ENCODE measurements at places on chromosomes 16 and 17.
A peak's percentile ranks its signal among the peaks of the same experiment; 100 is the strongest.

DNA sequence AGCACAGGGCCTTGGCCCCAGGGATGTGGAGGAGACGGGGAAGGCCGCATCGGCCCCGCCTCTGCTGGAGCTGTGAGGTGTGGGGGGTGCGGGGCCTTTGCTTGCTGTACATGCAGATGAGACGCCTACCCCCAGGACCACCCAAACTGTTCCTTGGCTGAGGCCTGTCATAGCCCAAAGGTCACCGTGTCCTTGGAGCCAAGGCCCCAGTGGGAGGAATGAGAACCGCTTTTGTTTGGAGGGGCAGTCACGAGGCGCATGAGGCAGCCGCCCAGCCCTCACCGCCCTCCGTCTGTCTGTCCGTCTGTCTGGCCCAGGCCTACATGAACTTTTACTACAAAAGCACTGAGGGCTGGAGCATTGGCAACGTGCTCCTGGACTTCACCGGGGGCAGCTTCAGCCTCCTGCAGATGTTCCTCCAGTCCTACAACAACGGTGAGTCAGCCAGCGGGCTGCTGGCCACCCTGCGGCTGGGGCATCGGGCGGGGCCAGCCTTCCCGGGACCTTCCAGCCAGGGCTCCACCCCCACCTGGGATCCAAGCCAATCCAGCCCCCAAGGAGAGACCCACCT lies 8.8 kb downstream of the TAX1BP3 start:
- DNase-seq: no peak

DNA sequence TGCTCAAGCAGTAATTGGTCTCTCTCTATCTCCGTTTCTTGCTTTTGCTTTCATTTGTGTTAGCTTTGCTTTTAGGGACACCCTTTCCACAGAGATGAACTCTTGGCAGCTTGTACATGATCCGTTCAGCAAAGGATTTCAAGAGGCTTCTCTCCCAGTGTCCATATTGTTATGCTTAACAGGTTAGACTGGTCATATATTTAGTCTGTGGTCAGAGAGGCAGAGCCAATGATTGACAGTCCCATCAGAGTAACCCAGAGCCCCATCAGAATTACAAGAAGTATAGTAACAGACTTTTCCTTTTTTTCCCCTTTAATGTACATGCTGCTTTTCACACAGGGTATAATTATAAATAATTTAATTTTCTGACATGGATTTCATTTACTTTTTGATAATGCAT lies 34.4 kb downstream of the GDPD1 start:
- no peak for DNase-seq

GRCh38 chr17:37176723-37177122 lies 199.1 kb upstream of the C17orf78 start:
- DNase-seq: no peak

GRCh38 chr16:12366313-12366712 lies 389.8 kb downstream of the SNX29 start:
- DNase-seq: no peak

DNA sequence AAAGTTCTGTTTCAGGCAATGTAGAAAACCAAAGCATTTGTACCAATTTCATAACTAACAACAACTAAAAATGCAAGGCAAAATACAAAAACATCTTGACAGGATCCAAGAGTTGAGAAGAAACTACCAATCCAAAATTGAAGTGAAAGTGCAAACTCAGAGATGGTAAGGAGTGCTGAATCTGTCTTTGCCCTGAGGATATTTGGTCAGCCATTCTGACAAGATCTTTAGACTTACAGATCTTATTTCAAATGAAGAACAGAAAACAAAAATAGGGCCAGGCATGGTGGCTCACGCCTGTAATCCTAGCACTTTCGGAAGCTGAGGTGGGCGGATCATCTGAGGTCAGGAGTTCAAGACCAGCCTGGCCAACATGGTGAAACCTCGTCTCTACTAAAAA lies 412.8 kb downstream of the ZFHX3 start:
- no peak for DNase-seq

DNA sequence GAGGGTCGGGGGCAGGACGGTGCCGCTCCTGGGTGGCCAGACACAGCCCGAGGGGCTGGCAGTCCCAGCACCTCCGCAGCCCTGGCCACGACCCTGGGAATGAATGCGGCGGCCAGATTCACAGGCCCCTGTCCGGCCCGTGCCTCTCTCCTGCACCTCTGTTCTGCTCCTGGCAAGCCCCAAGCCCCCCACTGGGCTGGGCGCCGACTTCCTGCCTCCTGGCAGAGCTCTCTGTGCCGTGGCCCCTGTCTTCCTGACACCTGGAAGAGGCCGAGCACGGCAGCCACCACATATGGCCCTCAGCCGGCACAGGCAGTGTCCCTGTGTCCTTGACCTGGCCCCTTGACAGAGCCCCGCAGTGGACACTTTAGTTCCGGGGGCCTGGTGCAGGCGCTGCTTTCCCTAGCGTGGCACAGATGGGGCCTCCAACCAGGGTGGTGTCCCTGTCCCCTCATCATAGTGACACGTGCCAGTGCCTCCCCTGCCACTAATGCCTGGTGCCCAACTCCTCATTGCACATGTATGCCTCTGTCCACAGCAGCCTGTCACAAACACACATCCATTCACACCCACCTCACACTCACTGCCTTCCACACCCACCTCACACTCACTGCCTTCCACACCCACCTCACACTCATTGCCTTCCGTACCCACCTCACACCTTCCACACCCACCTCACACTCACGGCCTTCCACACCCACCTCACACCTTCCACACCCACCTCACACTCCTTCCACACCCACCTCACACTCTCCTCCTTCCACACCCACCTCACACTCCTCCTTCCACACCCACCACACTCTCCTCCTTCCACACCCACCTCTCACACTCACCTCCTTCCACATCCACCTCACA lies 110.6 kb upstream of the PLCG2 start:
- DNase-seq: no peak

DNA sequence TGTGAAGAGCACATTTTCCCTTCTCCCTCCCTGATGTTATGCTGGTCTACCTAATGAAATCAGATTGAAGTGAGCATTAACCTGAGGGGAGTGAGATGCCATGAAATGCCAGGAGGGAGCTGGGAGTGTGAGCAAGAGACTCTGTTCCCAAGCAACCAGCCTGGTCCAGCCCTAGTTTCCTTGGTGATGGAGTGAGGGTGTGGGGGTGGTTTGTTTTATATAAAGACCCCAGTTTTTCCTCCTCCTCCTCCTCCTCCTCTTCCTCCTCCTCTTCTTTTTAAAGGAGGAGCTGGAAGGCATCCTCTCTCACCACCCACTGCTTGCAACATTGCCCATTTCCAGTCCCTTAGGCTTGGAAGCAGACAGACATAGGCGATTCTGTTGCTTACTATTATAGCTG lies 97.1 kb downstream of the DNAH3 start:
- no peak for DNase-seq

GRCh38 chr17:78738698-78739097 lies 43.4 kb downstream of the CYTH1 start:
- DNase-seq: no peak

GRCh38 chr16:31177136-31177535 lies 2.8 kb upstream of the FUS start:
- peak; percentile 47 for DNase-seq

All from NCI-H2107 (cell line).